ENCODE measurements at places on chromosomes 4 and X. TPM values are rescaled to one million over a fixed set of nuclear protein-coding genes. Genes with fewer than 3 reads are reported as not detected.

The SCRG1 gene
- total RNA-seq = not detected

The UGT2B7 gene
- not detected for total RNA-seq

The ANK2 gene
- 27.9 TPM for total RNA-seq

The SPATA4 gene
- total RNA-seq = not detected

The TEX13D gene
- total RNA-seq = not detected

GRCh38 chrX:35432056-35432455 is 366.1 kb upstream of the MAGEB16 start:
- no peaks in the 10 kb centered on the region for H3K27me3 ChIP-seq
- H3K36me3 ChIP-seq = peaks cover 21% of the 10 kb centered on the region
- DNase-seq = no peak
- H3K4me3 ChIP-seq = no peak overlapping the region
- no peak overlapping the region for H3K27ac ChIP-seq
- H3K4me1 ChIP-seq = peaks cover 11% of the 10 kb centered on the region

DNA sequence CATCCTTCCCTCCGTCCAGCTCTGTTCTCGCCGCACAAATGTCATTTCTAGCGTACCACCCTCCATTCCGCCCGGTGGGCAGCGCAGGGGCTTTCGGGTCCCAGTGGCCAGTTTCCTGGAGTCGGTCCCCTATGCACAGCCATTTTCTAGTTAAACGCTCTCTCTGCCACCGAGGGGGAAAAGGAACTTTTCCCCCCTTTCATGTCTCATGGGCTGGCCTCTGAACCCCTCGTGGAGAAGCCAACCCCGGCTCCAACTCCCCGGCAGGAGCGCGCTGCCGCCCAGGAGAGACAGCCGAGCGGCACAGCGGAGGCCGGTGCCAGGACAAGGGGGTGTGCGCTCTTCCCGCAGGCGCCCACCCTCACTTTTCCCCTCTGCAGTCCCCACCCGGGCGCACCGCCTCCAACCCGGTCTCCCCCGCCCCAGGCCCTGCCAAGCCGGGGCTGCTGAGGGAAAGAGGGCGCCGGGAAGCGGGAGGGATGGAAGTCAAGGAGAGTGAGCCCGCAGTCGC is 662 bp downstream of the APBB2 start:
- peak overlapping the region; percentile 78 for H3K4me3 ChIP-seq
- H3K27me3 ChIP-seq = peaks cover 13% of the 10 kb centered on the region
- H3K36me3 ChIP-seq = no peaks in the 10 kb centered on the region
- peak; percentile 50 for DNase-seq
- peaks cover 50% of the 10 kb centered on the region for H3K4me1 ChIP-seq
- no peak overlapping the region for H3K27ac ChIP-seq

DNA sequence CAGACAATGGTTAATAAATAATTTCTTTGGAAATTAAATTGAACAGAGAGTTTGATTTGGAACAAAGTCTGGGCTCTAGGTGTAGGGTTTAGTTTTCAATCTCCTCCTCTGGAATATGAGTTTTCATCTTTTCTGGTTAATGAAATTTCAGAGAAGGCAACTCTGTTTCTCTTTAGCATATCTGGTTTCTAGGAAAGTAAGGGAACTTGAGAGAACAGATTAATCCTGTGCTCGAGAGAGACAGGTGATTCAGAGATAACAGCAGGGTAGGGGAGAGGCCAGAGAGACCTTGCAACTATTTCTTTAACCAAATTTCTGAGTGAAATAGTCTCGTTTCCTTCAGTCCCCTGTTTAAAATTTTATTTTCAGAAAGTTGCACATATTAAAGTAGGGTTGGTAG is 275.4 kb downstream of the GALNTL6 start:
- no peak overlapping the region for H3K4me3 ChIP-seq
- no peaks in the 10 kb centered on the region for H3K27me3 ChIP-seq
- no peak for DNase-seq
- no peaks in the 10 kb centered on the region for H3K36me3 ChIP-seq
- no peaks in the 10 kb centered on the region for H3K4me1 ChIP-seq

DNA sequence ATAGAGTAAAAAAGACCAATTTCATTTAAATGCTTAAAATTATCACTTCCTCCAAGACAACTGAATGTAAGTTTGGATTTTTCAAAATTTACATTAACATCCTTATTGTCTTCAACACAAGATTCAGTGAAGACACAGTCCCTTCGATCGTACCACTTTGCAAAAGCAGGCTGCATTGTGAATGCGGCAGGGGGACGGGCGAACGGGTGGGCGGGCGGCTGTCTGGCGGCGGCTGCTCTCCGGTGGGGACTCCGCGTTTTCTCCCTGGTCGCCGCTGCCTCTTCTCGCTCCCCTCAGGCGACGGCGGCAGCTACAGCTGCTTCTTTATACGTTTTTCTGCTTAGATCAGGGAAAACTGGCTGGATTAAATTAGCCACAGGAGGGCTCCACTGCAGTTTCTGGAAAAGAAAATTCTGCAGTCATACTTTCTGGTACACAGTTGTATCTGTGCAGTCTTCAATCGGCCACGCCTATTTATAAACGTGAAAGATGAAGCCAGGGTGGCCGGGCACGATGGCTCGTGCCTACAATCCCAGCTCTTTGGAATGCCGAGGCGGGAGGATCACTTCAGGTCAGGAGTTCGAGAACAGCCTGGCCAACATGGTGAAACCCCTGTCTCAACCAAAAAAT is 33.9 kb upstream of the HPF1 start:
- H3K4me1 ChIP-seq = peaks cover 10% of the 10 kb centered on the region
- H3K27ac ChIP-seq = no peak overlapping the region
- peaks cover 29% of the 10 kb centered on the region for H3K27me3 ChIP-seq
- peak; percentile 66 for DNase-seq

DNA sequence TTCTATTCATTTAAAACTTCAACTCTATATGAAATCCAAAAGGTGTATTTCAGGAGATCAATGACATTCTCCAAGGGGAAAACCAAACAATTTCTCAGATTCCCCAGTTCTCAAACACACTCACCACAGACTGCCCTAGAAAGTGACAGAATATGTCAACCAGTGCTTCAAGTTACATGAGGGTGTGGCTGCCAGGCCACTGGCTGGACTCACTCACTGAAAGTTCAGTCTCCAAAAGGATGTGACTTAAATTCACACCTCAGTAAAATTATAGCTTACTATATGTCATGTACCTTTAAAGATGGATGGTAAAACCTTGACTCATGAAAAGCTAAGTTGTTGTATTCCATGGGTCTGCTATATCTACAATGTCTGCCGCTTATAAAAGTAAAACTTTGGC is 7.3 kb downstream of the INPP4B start:
- no peak overlapping the region for H3K4me3 ChIP-seq
- no peak for DNase-seq
- H3K27ac ChIP-seq = no peak overlapping the region
- H3K36me3 ChIP-seq = no peaks in the 10 kb centered on the region
- H3K27me3 ChIP-seq = peaks cover 7% of the 10 kb centered on the region
- no peaks in the 10 kb centered on the region for H3K4me1 ChIP-seq

DNA sequence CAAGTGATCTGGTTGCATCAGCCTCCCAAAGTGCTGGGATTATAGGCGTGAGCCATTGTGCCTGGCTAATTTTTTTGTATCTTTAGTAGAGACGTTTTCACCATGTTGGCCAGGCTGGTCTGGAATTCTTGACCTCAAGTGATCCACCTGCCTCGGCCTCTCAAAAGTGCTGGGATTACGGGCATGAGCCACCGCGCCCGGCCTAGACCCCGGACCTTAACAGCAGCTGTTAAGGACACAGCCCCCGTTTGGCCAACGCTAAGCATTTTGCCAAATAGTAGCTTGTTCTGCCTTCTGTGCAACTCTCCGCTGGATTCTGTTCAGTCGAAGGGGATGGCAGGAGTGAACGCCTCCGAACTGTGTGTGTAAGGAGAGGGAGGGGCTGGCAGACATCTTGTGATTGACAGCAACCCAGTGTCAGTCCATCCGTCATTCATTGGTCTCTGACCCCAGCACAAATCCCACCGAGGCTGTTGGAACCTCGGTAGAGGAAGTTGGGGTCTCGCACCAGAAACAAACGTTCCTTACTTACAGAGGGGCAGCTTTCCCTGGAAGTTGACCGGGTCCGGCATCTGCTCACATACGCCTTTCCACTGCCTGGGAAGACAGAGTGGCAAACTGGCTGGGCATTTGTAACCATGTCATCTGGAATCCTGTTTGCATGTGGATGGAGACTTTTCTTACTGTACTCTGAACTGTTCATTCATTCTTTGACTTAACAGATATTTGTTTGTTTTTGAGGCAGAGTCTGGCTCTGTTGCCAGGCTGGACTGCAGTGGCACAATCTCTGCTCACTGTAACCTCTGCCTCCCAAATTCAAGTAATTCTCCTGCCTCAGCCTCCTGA is 69.4 kb downstream of the TRAPPC11 start:
- H3K4me1 ChIP-seq = peaks cover 12% of the 10 kb centered on the region
- no peak for DNase-seq
- no peak overlapping the region for H3K4me3 ChIP-seq
- no peak overlapping the region for H3K27ac ChIP-seq
- H3K36me3 ChIP-seq = no peaks in the 10 kb centered on the region

- no peak for DNase-seq
- H3K27me3 ChIP-seq = no peaks in the 10 kb centered on the region
- no peak overlapping the region for H3K27ac ChIP-seq
These were observed 31.5 kb downstream of the HS3ST1 start for GRCh38 chr4:11397146-11397545.

GRCh38 chrX:10010686-10011085 is 43.5 kb downstream of the CLDN34 start:
- H3K27me3 ChIP-seq = peaks cover 4% of the 10 kb centered on the region
- DNase-seq = no peak
- peak overlapping the region; percentile 37 for H3K4me3 ChIP-seq
- peaks cover 47% of the 10 kb centered on the region for H3K4me1 ChIP-seq
- peaks cover 2% of the 10 kb centered on the region for H3K36me3 ChIP-seq

- no peak overlapping the region for H3K4me3 ChIP-seq
- DNase-seq = no peak
- H3K4me1 ChIP-seq = peaks cover 11% of the 10 kb centered on the region
These were observed 98.3 kb downstream of the SORBS2 start for GRCh38 chr4:185713731-185714130.

DNA sequence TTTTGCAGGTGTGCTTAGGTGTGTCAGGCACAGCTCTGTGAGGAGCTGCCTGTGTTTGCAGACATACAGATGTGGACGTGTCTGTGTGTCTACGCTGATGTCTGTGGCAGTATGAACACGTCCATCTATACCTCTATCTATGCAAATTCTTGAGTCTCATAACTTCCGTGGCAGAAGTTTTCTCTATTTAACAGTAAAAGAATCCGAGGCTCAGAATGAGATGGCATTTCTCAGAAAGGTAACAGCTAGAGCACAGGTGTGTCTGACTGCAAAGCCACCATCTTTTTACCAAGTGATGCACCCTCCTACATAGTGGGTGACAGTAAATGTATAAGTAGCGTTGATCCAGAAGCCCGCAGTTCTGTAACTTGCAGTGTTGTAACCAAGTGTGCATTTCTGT is 39.9 kb upstream of the CYP4V2 start:
- H3K4me3 ChIP-seq = no peak overlapping the region
- peaks cover 29% of the 10 kb centered on the region for H3K4me1 ChIP-seq
- peaks cover 22% of the 10 kb centered on the region for H3K36me3 ChIP-seq
- DNase-seq = no peak
- H3K27ac ChIP-seq = no peak overlapping the region
- H3K27me3 ChIP-seq = peaks cover 9% of the 10 kb centered on the region

- no peaks in the 10 kb centered on the region for H3K27me3 ChIP-seq
- H3K4me1 ChIP-seq = peaks cover 54% of the 10 kb centered on the region
- DNase-seq = no peak
- H3K27ac ChIP-seq = peak overlapping the region; percentile 57
- H3K36me3 ChIP-seq = peaks cover 19% of the 10 kb centered on the region
These were observed 62.5 kb downstream of the AFAP1 start for GRCh38 chr4:7877176-7877575.
